Stimulated activated CD8-positive, alpha-beta memory T cell treated with anti-CD3 and anti-CD28 coated beads, Interleukin-7, amount 100 ng/mL, for 1 hour (primary cell): ENCODE measurements at places on chromosomes 7 and 10.
A peak's percentile ranks its signal among the peaks of the same experiment; 100 is the strongest.

- DNase-seq: no peak
Measured at GRCh38 chr7:10644849-10645248, 328.8 kb upstream of the PHF14 start.

DNA sequence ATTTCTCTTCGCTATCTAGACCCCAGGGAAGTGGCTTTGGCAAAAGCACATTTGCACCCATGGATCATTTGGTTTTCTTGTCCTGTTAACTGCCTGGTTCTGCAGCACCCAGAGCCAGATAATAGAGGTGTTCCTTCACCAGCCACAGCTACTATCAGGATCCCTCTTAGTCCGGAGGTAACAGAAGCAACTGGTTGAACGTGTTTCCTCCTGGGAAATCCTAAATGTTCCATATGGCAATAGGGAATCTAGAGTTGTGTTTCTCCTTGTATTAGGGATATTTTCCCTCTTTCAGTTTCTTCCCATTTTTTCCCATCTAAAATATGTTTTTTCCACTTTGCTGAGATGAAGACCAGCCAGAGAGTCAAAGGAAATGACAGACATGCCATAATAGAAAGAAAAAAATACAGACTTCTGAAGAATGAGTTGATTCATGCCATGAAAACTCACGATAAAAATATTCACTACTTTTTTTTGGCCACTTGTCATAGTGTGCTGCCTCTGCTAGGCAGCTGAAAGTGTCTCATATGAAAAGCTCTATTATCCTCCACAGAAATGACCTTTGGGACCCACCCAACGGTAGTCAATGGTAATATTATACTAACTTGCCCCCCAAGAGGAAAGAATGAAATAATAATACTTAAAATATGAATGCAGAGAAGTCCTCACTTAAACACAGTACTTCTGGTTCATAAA is 472.8 kb downstream of the KCNMA1 start:
- DNase-seq: no peak

GRCh38 chr10:43355749-43356371 is 15.6 kb upstream of the FXYD4 start:
- DNase-seq: no peak

DNA sequence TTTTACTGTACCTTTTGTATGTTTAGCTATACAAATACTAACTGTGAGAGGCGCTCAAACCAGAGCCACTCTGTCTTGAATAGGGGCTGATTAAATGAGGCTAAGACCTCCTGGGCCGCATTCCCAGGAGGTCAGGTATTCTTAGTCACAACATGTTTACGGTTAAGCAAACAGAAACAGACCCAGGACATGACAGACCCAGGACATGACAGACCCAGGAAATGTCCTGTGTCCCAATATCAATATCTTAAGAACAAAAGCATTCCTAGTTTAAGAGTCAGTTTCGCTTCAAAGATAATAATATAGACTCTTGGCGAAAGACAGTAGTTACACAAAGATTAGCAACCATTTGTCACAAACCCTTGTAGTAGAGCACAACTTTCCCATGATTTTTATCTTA is 304.5 kb downstream of the CCSER2 start:
- DNase-seq: no peak

DNA sequence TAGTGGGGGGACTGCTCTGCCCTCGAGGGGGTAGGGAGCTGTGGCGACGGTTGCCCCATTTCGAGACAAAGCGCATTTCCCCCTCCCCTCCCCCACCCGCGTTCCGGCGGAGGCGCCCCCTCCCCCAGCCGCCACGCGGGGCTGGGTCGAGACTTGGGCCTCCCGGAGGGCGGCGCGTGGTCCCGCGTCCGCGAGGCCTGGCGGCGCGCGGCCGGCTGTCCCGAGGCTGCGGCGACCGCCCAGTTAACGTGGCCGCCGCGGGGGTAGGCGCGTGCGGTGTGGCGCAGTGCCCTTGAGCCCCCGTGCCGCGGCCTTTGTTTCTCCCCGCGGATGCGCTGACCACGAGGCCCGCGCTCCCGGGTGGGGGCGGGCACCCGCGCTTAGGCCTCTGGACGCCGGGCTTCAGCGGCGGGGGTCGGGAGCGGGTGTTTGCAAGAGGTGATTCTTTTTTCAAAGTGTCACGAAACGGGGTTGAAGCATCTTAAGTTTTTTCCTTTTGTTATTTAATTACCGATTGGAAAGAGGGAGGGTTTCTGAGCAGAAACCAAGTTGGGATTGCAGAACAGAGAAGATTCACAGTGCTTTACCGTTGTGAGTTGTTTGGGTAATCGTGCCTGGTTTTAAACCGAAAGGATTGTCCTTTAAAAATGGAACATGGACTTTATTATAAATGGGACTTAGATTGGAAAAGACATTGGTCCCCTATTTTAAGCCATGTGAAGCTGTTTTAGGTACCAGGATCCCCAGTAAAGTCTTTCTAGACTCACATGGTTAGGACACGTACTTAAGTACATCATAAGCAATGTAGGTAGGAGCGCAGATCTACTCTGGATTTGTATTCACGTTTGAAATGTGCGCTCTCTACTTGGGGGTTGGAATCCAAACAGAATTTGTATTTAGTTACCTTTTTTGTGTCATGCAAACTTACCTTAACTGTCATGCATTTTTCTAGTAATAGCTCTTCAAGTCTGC is 760 bp downstream of the CBX3 start:
- no peak for DNase-seq

DNA sequence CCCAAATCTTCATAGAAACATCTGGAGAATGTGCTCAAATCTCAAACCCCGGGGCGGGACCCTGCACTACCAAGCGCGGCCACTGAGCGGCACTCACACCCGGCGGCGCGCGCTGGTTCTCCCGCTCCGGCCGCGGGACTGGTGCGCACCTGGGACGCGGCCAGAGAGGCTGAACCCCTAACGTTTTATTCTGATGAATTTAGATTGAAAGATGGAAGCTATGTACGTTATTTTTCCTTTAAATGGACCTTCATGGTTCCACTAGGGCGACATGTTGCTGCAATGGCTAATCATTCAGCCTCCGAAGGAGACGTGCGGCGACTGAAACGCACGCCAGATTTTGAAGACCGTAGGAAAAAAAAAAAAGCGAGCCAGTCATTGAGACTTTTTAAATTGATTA is 107.0 kb upstream of the INSIG1 start:
- peak; percentile 29 for DNase-seq

- no peak for DNase-seq
Measured at GRCh38 chr10:59537501-59537900, 172.1 kb downstream of the SLC16A9 start.

GRCh38 chr10:111129363-111129762 is 52.5 kb downstream of the ADRA2A start:
- DNase-seq: no peak

GRCh38 chr10:27494116-27494805 is 9.8 kb upstream of the RAB18 start:
- DNase-seq: no peak

GRCh38 chr7:90988996-90989765 is 275.1 kb upstream of the FZD1 start:
- no peak for DNase-seq

- DNase-seq: no peak
Measured at GRCh38 chr7:101843293-101844271, 26.2 kb downstream of the CUX1 start.

DNA sequence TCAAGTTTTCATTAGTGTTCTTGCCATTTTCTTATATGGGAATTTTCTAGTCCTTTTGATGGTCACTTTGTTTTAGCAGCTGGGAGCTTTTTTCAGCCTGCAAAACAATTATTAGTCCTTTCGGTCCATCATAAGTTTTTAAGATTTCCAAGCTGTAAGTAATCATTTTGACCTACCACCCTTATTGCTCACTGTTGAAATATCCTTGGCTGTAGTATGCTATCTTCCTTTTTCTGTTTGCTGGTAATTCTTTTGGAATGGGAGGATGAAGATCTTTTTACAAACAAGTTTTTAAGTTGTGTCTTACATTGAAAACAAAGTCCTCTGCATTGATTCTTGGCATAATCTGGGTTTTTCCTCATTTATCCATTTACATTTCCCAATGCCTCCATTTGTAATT is 24.0 kb downstream of the BZW2 start:
- DNase-seq: no peak

GRCh38 chr10:124842721-124843120 is 41.1 kb downstream of the ABRAXAS2 start:
- no peak for DNase-seq

GRCh38 chr10:15879663-15880062 is 19.4 kb upstream of the MINDY3 start:
- no peak for DNase-seq

- no peak for DNase-seq
Measured at GRCh38 chr7:32588657-32589056, 93.4 kb downstream of the AVL9 start.

- no peak for DNase-seq
Measured at GRCh38 chr10:99533496-99534449, 1.0 kb downstream of the NKX2-3 start.

DNA sequence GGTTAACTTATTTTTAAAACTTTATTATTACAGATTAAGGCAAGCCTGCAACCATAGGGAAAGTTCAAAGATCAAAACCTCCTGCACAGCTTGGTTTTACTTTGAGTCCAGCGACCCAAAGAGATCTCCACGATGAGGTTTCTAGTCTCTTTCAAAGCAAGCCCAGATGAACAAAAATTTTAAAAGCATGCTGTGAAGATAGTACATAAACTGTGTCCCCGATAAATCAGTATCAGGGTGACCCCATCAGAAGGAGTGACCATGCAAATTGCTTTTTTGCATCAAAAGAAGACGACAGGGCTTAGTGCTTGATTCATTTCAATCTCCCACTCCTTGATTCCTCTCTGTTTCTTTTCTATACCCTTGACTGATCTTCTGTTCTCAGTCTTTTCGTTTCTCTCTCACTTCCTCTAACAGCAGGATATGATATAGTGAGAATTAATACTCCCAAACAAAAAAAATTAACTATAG is 16.0 kb upstream of the DNTT start:
- DNase-seq: no peak

DNA sequence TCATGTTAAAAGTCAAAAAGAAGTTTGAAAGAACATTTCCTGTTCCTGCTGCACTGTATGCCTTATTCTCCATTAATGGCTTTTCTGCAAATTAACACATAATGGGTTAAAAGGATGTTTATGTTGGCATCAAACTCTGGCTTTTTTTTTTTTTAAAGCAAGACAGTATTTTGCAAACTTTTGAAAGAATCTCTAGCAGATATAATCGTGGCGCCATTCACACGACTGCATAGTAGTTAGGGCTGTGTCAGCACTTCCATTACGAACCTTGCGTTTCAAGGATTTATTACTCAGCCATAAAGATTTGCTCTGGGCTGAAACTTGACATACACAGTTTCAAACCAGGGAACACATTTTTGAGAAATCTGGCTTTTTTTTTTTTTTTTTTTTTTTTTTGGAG is 207.8 kb downstream of the DYNC1I1 start:
- no peak for DNase-seq

GRCh38 chr10:98055841-98056516 is 25.6 kb upstream of the CRTAC1 start:
- DNase-seq: no peak

GRCh38 chr10:122727426-122727825 is 27.8 kb upstream of the C10orf120 start:
- no peak for DNase-seq

- no peak for DNase-seq
Measured at GRCh38 chr7:47253650-47254080, 328.2 kb downstream of the TNS3 start.

DNA sequence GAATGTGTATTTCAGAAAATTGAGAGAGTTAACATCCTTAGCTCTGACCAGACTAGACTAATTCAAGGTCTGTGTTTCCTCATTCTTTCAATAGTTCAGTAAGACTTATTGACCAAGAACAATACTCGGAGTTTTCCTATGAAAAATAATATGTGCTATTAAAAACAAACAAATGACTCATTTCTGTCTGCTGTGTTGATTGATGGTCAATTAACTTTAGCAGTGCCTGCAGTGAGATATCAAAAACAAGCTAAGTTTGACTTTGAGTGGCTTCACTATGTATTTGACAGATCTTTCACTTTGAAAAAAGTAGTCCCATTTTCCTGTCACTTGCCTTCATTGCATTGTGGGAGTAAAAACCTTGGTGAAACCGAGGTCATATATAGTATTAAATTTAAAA is 91.0 kb downstream of the GNAT3 start:
- DNase-seq: no peak

DNA sequence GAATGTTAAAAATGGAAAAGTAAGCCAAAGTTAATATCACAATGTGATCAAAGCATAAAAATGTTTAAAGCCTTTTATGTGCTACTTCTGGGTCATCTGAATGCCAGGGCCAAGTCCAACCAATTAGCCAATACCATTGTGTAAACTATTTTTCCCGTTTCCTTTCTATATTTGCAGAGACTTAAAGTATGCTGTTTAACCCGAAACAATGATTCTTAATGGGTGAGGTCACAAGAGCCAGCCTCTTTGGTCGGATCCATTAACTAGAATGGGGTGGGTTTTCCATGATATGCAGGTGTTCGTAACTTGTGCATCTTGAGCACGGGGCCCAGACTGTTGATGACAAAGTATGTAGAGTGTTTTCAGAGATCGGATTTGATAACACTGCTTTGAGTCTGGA is 111.3 kb upstream of the IGFBP3 start:
- DNase-seq: no peak

GRCh38 chr7:92824450-92824849 is 11.9 kb downstream of the CDK6 start:
- DNase-seq: no peak

GRCh38 chr10:132407243-132407746 is 10.3 kb downstream of the PWWP2B start:
- no peak for DNase-seq

DNA sequence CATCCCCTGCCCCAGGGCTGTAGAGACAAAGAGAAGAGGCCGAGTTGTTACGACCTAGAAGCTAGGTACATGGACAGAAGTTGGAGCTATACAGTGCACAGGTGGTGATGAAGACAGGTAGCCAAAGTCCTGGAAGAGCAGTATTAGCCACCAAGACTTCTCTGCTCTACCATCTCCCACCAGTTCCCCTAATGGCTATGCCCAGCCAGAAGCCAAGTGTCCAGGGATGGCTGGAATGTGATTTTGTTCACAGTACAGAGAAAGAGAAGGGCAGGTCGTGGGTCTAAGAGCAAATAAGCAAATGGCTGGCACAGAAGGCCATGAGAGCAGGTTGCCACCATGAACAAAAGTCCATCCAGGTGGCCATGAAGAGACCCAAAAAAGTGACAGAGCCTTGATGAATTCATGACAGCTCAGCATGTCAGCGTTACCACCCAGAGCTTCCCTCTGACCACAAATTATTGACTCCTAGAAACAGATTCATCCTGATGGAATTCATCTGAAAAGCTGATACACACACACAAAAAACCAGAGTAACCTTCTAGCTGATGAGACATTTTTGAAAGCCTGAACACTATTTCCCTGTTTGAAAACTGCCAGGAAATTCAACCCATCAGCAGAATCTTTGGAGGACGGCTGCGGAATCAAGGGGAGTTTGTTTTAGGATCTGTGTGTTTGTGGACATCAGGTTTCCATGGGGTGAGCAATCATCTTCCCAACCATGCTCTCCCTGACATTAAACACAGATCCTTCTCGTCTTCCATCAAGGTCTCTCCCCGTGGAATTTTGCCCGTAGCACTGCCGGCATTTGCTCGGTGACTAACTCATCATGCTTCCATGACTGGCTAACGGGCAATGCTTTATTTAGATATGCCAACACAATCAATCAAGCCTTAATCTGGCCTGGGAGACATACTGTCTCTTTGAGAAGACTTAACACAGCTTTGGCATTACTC is 906.7 kb upstream of the AUTS2 start:
- no peak for DNase-seq
